Lung (tissue), 17 donors: ENCODE measurements at places on chromosomes 2 and 18.

DNA sequence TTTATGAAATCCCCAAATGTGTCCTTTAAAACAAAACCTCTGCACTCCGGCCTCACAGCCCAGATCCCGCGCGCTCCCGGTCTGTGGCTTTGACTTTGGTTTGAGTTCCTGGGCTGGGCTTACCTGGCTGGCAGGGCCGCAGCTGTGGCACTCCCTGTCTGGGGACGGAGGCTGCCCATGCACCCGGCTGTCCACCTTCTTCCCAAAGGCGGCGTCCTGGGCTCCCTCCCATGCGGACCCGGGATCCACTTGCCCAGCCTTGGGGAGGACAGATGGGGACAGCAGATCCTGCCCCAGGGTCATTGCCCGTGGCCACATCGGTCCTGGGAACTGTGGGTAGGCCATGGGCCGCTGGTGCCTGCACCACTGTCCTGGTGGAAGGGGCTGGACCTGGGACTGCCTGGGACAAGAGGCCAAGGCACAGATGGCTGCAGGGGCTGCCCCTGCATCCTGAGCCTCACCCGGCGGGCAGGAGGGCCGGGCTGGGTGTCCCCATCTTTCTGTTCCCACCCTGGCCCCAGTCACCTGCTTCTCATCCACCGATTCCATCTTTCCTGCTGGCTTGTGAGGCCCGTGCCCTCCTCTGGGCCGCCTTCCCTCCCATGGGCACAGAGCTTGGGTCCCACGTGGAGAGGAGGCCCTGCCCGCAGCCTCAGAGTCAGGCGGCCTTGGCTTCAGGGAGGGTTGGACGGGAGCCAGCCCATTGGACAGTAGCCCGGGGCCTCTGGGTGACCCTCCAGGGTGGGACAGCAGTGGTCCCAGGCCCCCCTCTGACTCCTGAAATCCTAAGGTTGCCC is 27.7 kb downstream of the NFATC1 start:
- no peak for DNase-seq

DNA sequence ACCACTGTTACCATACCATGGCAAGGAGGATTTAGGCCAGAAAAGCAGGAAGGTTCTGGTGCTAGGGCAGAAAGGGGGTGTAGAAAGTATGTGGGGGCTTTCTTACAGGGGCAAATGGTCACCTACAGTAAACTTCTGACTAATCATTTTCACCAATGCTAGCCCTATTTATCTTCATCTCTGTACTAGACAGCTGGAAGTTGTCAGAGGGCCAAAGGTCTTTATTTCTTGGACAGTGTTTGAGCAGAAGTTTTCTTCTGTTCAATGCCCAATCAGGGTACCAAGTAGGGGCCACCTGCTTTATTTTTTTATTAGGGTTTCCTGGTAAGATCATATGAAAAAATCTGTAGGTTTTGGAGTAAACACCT is 37.6 kb downstream of the MAP4K4 start:
- DNase-seq = no peak

DNA sequence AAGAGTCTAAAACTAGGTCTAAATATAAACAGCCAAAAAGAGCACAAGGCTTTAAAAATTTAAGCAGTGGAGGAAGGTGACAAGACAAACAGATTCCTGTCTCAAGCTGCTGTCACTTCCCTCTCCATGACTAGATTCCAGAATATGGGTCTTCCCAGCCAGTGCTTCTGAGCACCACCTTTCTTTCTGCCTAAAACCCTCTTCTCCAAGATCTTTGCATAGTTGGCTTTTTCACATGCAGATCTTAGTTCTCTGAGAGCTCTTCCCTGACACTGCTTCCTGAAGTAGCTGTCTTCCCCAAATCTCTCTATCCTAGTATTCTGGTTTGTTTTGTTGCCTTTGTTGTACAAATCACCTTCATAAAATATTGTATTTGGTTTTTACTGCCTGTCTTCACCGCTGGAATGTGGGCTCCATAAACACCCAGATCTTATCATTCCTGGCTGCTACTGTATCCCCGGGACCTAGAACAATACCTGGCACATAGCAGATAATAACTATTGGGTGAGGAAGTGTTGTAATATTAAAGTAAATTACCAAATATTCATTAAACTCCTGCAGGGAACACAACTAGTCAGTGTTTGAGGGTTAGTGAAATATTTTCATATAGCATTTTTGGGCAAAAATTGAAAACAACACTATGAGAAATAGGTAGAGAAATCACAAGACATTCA is 150.2 kb downstream of the CCDC85A start:
- DNase-seq = no peak

GRCh38 chr2:199662255-199662654 is 188.7 kb downstream of the FTCDNL1 start:
- no peak for DNase-seq

DNA sequence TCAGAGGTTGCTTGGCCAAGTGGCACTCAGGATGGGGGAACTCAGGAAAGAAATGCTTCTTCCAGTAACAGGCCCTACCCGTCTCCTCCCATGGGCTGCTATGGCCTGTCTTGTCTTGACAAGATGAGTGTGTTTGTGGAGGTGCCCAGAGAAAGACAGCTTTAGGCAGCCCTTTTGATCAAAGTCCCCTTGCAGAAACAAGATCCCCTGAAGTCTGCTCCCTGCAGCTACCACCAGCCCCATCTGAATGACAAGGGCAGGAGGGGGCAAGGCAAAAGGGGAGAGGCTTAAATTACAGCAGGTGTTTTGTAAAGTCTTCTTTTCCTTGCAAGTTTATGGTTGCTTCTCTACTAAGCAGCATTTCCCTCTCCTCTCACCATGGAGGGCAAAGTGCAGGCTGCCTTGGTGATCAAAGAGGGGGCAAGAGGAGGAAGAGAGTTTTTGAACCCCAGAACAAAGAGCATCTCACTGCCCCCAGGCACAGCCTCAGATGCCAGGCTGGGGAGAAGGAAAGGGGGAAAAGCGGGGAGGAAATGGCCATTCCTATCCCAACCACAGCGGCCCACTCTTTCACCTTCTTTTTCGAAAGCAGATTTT is 6.7 kb downstream of the EVA1A start:
- DNase-seq = no peak

GRCh38 chr2:170587117-170587516 is 128.0 kb upstream of the SP5 start:
- no peak for DNase-seq

GRCh38 chr2:173150087-173150486 is 74.4 kb downstream of the MAP3K20 start:
- no peak for DNase-seq

- no peak for DNase-seq
Measured at GRCh38 chr2:168564641-168565040, 108.6 kb downstream of the CERS6 start.
